HT-29 (cell line): ENCODE measurements at places on chromosomes 4 and X. TPM values are rescaled to one million over a fixed set of nuclear protein-coding genes. Genes with fewer than 3 reads are reported as not detected.

Gene SULT1E1
- total RNA-seq = not detected in 2 replicates

Gene GLRB
- not detected in 2 replicates for total RNA-seq

Gene HTN3
- total RNA-seq = not detected in 2 replicates

Gene KCND1
- 0.18 TPM in 1 of 2 replicates, not detected in the other for total RNA-seq

Gene CFAP99
- total RNA-seq = not detected in 2 replicates

- no peak for DNase-seq
Measured at GRCh38 chrX:114599305-114599704, 15.4 kb downstream of the HTR2C start.

DNA sequence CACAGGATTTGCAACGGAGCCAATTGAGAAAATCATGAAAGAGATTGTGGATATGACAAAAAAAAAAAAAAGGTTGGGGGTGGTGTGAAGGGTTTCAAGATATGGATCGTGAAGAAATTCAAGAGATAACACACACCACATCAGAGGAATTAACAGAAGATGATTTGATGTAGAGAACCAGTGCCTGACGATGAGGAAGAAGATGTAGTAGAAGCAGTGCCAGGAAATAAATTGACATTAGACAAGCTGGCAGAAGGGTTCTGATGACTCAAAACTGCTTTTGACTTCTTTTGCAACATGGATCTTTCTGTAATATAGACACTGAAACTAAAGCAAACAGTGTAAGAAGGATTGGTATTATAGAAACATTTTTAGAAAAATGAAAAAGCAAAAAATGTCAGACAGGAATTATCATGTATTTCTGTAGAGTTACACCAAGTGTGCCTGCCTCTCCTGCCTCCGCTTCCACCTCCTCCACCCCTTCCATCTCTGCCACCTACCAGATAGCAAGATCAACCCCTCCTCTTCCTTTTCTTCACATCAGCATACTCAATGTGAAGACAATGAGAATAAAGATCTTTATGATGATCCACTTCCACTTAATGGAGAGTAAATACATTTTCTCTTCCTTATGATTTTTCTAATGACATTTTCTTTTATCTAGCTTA lies 127.5 kb upstream of the OTUD4 start:
- no peak for DNase-seq

DNA sequence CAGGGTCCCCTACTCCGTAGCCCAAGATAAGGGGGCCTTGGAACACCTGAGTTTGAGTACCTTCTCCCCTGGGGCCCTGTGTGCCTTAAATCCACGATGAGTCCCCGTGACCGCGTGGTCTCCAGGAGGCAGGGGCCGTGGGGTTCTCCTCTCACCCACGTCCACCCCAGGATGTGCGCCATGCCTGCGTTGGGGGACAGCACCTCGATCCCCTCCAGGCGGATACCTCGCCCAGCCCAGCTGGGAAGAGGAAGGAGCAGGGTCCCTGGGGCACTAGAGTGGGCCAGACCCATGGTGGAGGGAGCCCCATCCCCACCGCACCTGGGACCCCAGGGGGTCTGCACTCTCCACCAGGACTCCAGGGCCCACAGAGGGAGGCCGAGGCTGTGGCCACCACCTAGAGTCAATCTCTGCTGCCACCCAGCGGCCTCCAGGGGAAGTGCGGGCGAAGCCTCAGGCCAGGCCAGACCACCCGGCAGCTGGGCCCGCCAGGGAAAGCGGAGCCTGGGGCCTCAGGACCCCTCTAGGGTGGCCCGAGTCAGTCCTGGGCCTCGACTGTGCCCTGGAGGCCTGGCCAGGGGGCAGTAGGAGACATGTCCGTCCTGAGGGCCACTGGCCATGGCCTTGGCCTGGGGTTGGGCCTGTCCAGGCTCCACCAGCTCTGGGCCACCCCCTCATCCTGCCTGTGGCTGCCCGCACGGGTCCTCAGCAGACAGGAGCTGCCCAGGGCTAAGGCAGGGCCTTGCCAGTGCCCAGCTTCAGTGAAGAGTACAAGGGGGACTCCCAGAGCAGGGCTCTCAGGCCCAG lies 55.0 kb downstream of the FAM53A start:
- peak; percentile 54 for DNase-seq

DNA sequence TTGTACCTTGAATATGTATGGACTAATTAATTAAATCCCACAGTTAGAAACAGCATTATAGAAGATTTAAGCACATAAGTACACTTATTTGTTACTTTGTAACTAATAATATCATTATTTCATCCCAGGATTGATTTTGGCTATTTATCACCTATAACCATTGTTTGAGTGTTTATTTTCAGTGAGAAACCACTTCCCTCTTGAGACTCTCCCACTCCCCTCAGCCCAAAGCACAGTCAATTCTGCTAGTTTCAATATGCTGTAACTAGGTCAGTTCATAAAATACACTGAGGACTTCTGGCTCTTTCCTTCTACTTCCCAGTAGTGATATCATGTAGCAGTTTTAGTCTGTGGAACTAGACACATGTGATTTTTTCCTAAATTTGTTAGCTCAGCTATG lies 16.3 kb downstream of the OFD1 start:
- DNase-seq = no peak

GRCh38 chrX:10634392-10635161 lies 14.2 kb upstream of the MID1 start:
- DNase-seq = no peak

DNA sequence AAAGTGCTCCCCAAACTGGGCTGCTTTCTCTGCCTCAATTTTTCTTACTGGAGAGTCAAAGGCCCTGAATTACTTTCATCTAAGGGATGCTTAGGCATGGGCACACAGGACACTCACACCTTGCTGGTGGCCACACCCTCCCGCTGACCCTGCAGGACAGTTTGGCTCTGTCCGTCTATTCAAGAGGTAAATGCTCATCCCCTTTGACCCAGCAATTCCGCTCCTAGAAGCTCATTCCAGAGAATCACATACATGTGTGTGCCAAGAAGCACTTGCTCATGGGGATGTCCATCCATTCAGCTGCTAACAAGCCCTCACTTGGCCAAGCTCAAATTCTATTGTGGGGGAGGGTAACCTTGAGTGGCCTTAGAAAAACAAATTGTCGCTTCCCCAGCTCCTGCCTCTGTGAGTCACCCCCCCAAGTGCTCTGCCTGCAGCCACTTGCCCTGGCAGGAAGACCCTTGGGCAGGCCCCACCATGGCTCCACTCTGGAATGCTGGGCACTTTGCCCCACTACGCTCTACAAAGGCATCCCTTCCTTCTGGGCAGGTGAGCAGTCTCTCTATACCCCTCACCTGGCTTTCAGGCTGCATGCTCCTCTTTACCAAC lies 54.5 kb downstream of the HTRA3 start:
- DNase-seq = no peak

GRCh38 chrX:111874241-111874640 lies 1.7 kb upstream of the TRPC5OS start:
- no peak for DNase-seq

GRCh38 chrX:111284631-111285293 lies 14.5 kb upstream of the CAPN6 start:
- DNase-seq = no peak

- DNase-seq = no peak
Measured at GRCh38 chrX:97399400-97399799, 515.7 kb downstream of the RPA4 start.

DNA sequence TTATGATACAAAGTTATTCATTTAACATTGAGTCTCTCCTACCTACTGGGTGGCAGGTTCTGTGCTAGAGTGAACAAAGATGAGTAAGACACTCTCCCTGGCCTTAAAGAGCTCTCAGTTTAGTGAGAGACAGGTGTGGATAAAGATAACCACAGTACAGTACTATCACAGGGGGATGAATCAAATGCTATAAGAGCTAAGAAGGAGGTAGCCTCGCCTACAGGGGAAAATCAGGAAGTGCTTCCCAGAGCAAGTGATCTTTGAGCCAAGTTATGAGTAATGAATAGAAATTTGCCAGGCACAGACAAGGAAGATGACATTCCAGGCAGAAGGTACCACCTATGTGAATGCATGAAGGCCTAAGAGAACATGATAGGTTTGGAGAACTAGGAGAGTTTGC lies 3.4 kb upstream of the IGBP1 start:
- peak; percentile 13 for DNase-seq

- no peak for DNase-seq
Measured at GRCh38 chr4:82555276-82555675, 6.5 kb downstream of the TMEM150C start.

- DNase-seq = no peak
Measured at GRCh38 chr4:83516042-83516772, 19.7 kb upstream of the GPAT3 start.

DNA sequence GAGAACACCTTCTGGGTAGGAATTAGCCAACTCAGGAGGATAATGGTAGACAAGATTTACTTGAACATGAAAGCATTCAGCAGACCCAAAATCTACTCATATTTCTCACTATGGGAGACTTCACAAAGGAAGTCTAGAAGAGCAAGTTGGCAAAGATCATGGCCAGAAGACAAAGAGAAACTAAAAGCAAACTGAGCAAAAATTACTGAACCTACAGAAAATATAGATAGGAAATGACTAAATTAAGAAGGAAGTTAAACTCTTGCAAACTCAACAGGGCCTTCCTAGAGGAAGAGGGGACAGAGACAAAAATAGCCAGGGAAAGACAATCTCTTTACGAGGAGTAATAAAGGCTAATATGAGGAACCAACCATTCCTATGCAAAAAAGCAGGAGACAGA lies 18.7 kb downstream of the CORIN start:
- no peak for DNase-seq
